ENCODE measurements at places on chromosomes 6 and 20. TPM values are rescaled to one million over a fixed set of nuclear protein-coding genes. Genes with fewer than 3 reads are reported as not detected.

DNA sequence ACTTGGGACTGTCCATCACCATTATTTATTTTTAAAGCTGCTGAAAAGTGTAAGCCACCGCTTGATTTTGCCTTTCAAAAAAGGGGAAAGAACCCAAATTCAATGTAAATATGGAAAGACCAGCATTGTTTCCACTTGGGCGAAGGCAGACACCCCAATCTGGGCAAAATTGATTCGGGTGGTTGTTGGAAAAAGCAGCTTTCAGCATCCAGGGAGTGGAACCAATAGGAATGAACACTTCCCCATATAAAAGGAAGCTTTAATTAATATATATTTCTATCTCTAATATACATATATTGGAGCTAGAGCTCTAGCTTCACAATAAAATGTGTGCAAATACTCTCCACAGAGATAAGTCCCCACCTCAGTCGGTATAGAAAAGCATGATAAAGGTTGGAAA, at the start of gene TFAP2D:
TFAP2D (plus strand) TSS at position 301 of the 400 bp plus-strand sequence. CDS start 530 bp downstream, outside the sequence.
- no peak for DNase-seq

GRCh38 chr6:147999001-147999540, 343.6 kb upstream of the SASH1 start:
- DNase-seq, result no peak

Gene OPRM1
- not detected for total RNA-seq

DNA sequence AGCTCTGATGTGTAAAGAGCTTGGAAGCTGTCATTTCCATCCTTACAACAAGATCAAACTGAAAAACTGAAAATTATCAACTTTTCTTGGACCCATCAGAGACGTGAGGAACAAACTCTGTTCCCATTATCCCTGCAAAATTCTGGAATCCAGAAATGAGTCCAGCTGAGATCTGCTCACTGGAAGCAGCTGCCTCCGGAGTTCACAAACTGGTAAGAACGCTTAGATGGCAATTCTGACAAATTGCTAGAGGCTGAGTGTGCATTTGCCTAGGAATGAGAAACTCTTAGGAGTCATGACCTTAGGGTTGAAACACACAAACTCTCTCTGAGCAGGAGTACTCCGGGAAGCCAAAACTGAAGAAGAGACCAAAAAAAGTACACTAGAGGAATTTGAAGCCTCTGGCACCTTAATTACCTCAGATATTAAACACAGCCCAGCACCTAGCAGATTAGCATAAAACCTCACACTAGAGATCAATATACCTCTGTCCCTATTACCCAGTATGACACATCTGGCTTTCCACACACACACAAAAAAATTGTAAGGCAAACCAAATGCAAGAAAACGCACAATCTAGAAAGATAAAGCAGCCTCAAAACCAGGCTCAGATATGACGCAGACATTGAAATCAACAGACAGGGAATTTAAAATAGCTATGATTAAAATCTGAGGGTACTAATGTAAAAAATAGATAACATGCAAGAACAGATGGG, 233.5 kb upstream of the SGK1 start:
- peak; percentile 53 for DNase-seq

DNA sequence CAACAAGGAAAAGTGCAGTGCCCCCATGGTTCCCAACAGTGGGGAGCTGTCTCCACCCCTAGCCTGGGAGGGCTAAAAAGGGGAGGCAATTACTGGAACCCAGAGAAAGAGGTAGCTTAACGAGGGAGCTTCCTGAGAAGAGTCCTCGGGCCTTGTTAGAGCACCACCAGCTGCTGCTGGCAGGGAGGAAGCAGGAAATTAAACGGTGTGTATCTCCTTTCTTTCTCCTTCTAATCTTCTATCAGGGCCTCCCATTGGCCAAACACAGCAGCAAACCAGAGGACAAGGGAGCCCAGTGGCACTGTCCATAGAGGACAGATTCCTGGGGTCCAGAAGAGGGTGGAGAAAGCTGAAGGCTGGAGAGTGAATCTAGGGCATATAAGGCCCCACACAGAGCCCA, 7.6 kb upstream of the BTN2A2 start:
- no peak for DNase-seq

- DNase-seq, result no peak
These were observed 14.2 kb downstream of the COL19A1 start for GRCh38 chr6:69880601-69881000.

Gene SYNDIG1
- total RNA-seq, result not detected

DNA sequence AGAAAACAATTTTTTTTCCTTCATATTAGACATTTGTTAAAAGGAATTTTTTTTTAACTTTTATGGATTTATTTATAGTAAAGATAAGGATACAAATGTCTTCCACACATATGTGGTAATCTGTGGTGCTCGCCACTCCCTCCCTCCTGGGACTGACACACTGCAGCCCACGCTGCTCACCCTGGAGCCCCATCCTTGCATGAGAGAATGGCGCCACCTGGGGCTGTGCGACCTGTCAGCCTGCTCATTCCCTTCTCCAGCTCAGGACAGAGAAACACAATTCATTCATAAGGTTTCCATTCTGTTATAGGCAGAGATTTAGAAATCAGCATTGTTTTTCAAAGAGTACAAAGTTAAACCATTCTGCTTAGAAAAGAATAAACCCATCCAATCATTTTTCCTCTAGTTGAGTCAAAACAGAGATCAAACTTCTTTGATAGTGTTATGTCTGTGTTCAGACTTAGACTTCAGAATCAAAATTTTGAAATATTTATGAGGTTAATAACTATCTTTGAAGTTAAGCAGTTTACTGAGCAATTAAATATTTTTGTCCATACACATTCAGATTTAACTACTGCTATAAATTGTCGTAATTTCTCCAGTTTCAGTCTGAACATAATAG, 42.8 kb upstream of the DYNLRB1 start:
- no peak for DNase-seq

Gene FAM217A
- not detected for total RNA-seq

Gene HAO1
- total RNA-seq, result 0.07 TPM

DNA sequence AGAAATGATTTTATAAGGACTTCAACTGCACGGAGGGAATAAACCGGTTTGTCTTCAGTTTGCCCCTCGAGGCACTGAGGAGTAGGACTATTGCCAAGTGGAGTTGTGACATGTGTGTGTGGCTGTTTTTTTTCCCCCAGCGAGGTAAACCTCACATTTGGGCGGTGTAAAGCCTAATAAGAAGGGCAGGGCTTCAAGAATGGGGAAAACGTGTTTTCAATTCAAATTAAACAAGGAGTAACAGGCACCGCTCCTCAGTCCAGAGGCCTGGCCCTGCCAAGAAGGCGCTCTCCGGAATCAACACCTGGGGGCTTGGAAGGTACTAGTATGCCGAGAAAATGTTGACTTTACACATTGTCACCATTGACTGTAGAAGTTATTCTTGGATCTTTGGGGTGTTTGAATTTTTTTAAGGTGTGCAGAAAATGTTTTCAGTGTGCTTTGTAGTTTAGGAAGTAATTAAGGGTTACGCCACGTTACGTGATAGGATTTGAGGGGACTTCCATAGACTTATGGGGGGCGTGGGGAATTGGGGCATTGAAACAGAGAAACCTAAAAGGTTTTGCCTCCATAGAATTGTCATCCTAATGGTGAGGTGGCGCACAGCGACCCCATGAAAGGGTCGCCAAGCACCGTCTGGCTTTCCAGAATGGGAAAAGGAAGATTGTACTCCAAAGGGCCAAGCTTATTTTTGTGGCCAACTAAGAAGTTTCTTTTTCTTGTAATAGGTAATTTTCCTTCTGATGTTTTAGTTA, 791 bp downstream of the ADGRG6 start:
- no peak for DNase-seq

Gene PGC
- not detected for total RNA-seq

- no peak for DNase-seq
These were observed 446.6 kb downstream of the GRIK2 start for GRCh38 chr6:101840100-101840499.

DNA sequence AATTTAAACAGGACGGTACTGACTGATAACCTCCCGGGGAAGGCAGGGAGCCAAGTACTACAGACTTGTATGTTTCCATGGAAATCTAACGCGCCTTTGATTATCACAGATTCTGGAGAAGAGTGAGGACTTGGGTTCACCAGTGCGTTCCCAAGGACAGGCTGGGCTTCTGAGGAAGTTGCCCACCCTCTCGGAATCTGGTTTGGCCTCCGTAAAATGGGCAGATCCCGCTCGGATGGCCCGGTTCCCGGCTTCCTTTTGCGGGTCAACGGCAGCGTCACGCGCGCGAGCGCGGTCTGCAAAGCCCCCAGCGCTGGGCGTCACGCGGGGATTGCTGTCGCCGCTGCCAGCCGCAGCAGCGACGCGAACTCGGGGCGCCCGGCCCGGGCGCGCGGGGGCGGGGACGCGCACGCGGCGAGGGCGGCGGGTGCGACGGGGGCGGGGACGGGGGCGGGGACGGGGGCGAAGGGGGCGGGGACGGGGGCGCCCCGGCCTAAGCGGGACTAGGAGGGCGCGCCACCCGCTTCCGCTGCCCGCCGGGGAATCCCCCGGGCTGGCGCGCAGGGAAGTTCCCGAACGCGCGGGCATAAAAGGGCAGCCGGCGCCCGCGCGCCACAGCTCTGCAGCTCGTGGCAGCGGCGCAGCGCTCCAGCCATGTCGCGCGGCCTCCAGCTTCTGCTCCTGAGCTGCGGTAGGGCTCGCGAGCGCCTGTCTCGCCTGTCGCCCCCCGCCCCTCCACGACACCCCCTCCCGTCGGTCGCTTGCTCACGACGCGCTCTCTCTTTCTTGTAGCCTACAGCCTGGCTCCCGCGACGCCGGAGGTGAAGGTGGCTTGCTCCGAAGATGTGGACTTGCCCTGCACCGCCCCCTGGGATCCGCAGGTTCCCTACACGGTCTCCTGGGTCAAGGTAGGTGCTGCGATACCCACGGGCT, at the start of gene CD83:
CD83 (plus strand) TSS at position 615 of the 933 bp plus-strand sequence; CDS start at position 655, 40 bp downstream.
- no peak for DNase-seq

DNA sequence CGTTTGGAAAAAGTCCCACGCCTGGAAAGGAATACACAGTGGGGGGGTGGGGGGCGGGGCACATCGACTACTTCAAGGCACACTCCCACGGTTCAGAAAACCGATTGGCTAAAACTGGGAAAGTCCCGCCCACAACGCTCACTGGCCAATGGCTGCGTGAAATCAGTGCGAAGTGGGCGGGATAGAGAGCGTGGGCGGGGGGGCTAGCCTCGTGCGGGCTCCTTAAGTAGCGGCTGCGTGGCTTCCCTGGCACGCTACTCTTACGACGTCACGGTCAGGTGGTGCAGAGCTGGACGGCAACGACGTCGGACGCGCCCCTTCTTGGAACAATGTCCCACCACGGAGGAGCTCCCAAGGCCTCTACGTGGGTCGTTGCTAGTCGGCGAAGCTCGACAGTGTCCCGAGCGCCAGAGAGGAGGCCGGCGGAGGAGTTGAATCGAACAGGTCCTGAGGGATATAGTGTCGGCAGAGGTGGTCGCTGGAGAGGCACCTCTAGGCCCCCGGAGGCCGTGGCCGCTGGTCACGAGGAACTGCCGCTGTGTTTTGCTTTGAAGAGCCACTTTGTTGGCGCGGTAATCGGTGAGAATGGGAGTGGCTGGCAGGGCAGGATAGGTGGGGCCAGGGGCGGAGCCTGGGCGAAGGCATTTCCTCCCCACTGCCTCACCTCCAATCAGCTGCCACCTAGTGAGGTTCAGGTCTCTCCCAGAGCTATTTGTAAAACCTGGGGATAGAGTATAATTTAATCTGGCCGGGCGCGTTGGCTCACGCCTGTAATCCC, at the start of gene DDX43:
DDX43 (plus strand) TSS at position 252 of the 778 bp plus-strand sequence; CDS start at position 330, 78 bp downstream.
- DNase-seq, result no peak

Gene CD24
- total RNA-seq, result 0.92 TPM

Gene HCRTR2
- not detected for total RNA-seq

Gene COL11A2
- total RNA-seq, result 0.11 TPM

Gene TPD52L2
- 153 TPM for total RNA-seq

DNA sequence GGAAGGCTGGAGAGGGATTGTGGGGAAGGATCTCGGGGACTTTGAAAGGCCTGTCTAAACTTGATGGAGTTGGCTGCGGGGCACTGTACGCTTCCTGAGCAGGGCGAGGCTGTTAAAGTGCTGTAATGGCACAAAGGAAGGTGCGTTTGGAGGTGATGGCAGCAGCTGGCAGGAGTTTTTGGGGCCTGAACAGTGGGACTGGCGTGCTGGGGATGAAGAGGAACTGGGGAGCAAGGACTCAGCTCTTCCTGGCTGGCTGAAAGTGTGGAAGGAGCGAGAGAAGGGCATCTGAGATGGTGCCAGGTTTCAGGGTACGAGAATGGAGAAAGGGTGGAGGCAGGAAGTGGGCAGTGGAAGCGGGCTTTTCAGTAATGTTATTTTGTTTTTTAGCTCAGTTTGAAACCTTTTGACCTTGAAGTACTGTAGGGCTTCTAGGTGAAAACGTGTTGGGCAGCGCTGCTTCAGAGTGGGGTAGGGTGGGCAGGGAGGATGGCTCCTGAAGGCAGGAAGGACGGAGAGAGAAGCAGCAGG, 8.0 kb downstream of the TMEM181 start:
- DNase-seq, result no peak

Gene HLA-DQB1
- not detected for total RNA-seq

DNA sequence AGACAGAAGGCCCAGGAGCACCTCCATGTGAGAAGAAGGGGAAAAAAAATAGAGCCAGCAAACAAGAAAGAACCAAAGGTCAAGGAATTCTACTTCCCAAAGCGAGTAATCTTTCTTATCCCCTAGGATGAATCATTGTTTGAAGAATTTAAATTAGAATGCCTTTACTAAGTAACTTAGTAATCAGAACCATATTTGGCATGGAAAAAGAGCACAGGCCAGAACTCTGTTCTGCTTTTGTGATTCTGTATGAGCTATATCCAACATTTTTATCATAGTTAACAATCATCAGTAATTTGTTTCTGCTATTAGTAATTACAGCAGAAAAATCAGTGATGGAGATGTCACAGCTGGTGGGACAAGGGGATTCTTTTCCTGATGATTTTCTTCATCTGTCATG, 228.8 kb upstream of the FAM83B start:
- peak; percentile 19 for DNase-seq

Gene MEI4
- not detected for total RNA-seq

DNA sequence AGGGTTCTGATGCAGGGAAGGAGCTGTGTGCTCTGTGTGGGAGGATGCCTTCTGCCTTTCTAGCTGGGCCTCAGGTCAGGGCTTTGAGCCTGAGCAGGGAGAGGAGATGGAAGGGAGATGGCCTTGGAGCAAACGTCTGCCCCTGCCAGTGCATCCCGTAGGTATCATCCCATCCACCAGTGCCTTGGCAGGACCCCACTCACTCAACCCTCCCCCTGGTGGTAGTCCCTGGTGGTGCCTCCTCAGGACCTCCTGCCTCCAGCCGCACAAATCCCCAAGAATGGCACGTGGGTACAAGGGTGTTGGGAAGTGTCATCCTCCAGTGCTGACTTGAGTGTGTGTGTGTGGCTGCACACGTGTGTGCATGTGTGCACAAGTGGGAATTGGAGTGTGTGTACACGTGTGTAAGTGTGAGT, 23.1 kb upstream of the MICB start:
- no peak for DNase-seq

GRCh38 chr6:68333442-68333841, 301.6 kb upstream of the ADGRB3 start:
- no peak for DNase-seq

GRCh38 chr20:18108326-18108725, 29.3 kb upstream of the KAT14 start:
- DNase-seq, result no peak

Gene SPDEF
- not detected for total RNA-seq

- no peak for DNase-seq
These were observed 15.2 kb upstream of the GUCA1A start for GRCh38 chr6:42158011-42158410.

Gene HMGCLL1
- total RNA-seq, result 0.07 TPM

GRCh38 chr6:166567813-166568212, 18.7 kb downstream of the RAMACL start:
- DNase-seq, result no peak

Gene NKX2-2
- total RNA-seq, result not detected

All from pulmonary artery endothelial cell (primary cell).